Naive thymus-derived CD8-positive, alpha-beta T cell (primary cell): ENCODE measurements at places on chromosomes 11 and 22.

- H3K27ac ChIP-seq = no peak overlapping the region
- H3K27me3 ChIP-seq = peaks cover 40% of the 10 kb centered on the region
- no peak overlapping the region for H3K4me3 ChIP-seq
- DNase-seq = peak; percentile 46
These were observed 37.6 kb downstream of the ZNF195 start for GRCh38 chr11:3341298-3341697.

DNA sequence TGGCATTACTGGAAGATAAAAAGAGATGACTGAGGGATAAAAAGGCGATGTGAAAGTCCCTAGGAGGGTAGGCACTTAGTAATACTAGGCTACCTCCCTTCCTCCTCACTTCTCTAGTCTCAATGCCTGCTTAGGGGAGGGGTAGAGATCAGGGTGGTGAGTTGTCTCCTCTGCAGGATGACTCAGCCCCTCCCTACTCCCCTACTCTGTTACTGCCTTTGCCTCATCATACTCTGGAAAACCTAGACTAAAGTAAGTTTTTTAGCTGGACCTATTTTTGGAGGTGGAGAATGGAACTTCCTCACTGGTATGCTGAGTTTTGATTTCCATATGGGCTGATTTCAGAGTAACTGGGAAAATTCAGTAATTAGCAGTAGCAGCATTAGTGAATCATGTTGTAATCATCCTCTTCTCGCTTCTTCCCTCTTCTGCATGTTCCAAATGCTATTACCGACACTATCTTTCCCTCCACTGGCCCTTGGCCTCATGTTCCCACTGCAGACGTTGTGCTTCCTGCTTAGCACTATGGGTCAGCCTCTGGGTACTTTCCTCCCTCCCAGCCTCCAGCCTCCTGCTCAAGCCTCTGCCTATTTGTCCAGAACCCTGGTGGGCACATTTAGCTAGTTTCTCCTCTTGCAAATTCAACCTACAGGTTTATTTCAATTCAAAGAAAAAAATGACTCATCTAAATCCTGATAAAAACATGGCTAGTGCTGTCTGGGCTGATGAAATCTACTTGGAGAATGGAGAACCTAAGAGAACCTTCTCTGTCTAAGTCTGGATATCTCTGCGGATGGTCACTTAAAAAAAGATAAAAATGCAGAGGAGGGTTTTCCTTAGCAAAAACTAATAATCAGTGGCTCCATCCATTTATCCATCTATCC, 281.7 kb downstream of the ST3GAL4 start:
- H3K4me3 ChIP-seq = no peak overlapping the region
- no peak for DNase-seq
- peaks cover 40% of the 10 kb centered on the region for H3K27me3 ChIP-seq
- no peaks in the 10 kb centered on the region for H3K4me1 ChIP-seq
- H3K27ac ChIP-seq = no peak overlapping the region

- no peaks in the 10 kb centered on the region for H3K36me3 ChIP-seq
- H3K27me3 ChIP-seq = no peaks in the 10 kb centered on the region
- H3K4me1 ChIP-seq = no peaks in the 10 kb centered on the region
- H3K4me3 ChIP-seq = no peak overlapping the region
These were observed 311.9 kb downstream of the GUCY1A2 start for GRCh38 chr11:106706355-106706754.

DNA sequence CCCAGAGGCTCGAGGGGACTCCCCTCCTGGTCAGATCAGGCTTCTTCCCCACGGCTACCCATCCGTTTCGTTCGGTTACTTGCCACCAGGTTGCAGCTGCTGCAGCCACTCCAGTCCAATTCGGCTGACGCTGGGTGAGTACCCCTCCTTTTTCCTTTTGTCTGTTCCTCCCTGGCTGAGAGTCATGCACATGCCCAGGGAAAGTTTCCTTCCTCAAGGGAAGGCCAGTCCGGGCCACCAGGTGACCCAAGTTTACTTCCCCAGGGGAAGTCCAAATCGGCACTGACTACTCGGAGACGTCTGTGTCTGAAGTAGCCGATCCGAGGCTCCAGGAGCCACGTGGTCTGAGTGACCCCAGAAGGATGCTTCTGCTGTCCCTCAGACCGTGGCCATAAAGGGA, 13.2 kb upstream of the OR56A3 start:
- H3K27ac ChIP-seq = no peak overlapping the region
- H3K4me3 ChIP-seq = no peak overlapping the region
- no peaks in the 10 kb centered on the region for H3K4me1 ChIP-seq
- DNase-seq = no peak

DNA sequence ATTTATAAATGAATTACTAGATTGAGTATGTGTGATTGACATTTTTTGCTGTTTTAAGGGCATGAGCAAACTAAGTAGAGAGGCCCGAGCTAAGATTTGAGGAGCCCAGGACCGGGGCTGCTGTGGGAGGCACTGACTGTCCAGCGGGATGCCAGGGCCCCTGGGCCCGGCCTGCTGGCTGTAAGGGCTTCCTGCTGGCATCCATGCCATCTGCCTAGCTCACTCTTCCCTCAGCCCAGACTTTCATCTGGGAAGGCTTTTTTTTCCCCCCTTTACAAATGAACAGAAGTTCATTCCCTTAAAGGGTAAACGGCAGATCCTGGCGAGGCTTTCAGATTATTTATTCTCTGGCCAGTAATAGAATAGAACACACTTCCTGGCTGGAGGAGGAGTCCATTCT, 16.0 kb upstream of the TP53I11 start:
- DNase-seq = no peak
- H3K27ac ChIP-seq = no peak overlapping the region
- no peaks in the 10 kb centered on the region for H3K36me3 ChIP-seq
- no peaks in the 10 kb centered on the region for H3K27me3 ChIP-seq

DNA sequence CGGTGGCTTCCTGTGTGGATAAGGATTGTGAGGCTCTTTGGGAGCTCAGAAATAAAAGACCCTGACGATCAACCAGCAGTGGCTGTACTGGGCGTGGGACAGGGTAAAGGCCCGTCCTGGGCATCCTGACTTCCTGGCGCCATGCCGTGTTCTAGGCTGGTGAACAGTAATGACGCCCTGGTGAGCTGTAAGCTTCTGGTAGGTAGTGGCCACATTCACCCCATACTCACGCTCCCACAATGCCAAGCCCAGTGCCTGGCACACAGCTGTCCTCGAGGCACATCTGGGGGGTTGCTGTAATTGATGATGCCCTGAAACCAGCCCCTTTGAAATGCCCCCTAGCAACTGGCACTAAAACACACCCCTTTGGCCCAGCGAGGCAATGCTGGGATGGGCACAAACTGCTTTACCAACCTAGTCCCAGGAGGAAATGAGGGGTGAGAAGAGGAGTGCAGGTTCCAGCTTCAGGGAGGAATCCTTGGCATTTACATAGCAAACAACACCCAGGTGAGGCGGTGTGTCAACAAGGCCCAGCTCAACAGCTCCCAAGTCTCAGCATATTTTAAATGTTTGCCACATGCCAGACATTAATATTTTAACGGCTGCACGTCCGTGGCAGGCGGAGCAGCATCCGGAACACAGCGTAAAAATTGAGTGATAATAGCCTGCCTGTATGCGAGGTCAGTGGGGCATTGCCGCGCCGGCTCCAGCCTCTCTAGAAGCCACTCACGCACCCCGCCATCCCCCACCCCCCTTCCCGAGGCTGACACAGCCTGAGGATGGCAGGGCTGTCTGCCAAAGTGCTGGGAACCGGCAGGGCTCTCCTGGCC, 79.3 kb downstream of the DSCAML1 start:
- no peaks in the 10 kb centered on the region for H3K36me3 ChIP-seq
- H3K27ac ChIP-seq = no peak overlapping the region
- H3K4me1 ChIP-seq = no peaks in the 10 kb centered on the region

DNA sequence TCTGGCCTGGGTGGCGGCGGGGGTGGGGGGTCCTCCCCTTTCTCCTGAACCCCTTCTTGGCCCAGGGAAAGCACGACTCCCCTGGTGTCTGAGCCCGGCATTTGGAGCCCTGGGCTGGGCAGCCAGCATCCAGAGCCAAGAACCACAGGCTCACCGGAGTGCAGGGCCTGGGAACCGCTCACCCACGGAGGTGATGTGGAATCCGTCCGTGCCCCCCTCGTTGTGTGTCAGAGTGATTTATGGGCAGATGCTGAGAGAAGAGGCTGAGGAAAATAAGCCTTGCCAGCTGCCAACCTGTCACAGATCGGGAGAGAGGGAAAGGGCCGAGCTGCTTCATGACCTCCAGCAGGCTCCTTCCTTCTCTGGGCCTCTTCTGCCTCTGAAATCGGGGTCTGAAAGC, 33.7 kb downstream of the WNT11 start:
- H3K27ac ChIP-seq = no peak overlapping the region
- no peak overlapping the region for H3K4me3 ChIP-seq
- no peaks in the 10 kb centered on the region for H3K36me3 ChIP-seq
- no peak for DNase-seq
- H3K4me1 ChIP-seq = peaks cover 4% of the 10 kb centered on the region

DNA sequence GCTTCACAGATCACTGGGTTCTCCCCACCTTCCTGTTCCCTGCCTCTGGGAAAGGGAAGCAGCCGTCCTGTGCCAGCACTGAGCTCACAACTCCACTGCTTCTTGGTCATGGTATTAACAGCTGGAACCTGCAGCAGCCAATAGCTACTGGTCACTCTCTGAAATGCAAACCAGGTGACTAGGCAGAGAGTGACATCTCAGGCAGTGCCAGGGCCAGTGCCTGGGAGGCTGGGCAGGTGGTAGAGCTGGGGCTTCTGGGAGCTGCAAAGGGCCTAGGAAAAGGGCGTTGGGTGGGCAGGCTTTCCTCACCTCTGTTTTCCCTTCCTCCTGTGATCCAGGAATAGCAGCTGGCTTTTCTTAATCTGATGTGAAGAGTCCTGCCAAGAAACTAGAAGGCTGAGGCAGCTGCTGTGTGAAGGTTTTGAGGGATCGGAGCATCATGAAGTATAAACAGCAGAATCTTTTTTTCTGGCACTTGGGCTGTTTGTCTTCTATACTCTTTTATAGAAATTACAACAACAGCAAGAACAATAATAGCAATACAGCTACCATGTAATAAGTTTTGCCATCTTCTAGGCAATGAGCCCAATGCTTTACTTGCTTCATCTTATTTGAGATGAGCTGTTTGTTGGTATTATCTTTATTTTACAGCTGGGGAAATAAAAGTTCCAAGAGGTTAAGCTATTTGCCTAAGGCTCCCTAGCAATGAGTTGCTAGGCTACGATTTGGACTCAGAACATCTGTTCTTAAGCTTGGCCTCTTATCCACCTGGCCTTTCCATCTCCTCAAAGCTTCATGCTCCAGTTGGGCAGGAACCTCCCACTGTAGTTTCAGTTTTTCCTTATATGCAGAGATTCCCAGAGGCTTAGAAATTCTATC, 22.0 kb upstream of the CD44 start:
- no peaks in the 10 kb centered on the region for H3K36me3 ChIP-seq
- peaks cover 13% of the 10 kb centered on the region for H3K4me1 ChIP-seq
- DNase-seq = no peak
- no peaks in the 10 kb centered on the region for H3K27me3 ChIP-seq
- no peak overlapping the region for H3K4me3 ChIP-seq
- no peak overlapping the region for H3K27ac ChIP-seq

GRCh38 chr11:76656571-76657081, 13.9 kb downstream of the LRRC32 start:
- no peak overlapping the region for H3K27ac ChIP-seq
- H3K36me3 ChIP-seq = no peaks in the 10 kb centered on the region
- H3K4me1 ChIP-seq = no peaks in the 10 kb centered on the region
- DNase-seq = no peak
- H3K27me3 ChIP-seq = peaks cover 2% of the 10 kb centered on the region
- no peak overlapping the region for H3K4me3 ChIP-seq

DNA sequence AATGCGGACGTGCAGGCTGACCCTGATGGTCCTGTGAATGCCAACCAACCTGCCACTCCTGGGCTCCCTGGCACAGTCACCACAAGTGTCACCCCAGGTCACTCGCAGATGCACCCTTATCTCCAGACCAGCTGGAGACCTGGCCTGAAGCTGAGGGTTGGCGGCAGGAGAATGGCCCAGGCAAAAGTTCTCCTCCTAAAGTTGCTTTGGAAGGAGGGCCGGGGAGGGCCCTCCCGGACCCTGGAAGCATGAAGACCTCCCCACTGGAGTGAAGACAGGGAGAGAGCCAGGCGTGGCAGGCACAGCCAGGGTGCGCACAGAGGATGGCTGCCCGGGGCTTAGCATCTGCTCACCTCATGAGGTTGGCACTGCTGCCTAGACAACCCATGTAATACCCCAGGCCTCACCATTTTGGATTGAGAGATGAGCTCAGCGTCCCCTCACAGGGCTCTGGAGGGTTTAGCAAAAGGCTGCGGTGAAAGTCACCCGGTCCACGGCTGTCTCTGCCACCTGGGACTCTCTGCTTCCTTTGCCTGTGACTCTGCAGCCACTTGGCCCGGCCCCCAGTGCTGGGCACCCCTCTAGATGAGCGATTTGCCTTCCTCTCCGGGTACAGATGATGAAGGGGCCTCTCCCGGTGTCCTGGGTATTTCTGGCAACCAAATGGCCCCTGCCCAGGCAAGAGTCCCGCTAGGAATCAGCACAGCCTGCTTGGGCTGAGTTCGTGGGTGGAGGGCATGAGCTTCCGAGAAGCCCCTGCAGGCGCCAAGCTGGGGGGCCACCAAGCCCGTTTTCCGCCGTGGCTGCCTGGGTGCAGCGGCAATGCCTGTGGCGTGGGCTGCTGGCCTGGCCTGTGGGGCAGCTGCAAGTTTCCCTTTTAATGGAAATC, 48.3 kb upstream of the SEPTIN5 start:
- no peaks in the 10 kb centered on the region for H3K27me3 ChIP-seq
- H3K27ac ChIP-seq = no peak overlapping the region
- no peaks in the 10 kb centered on the region for H3K4me1 ChIP-seq
- DNase-seq = no peak
- no peaks in the 10 kb centered on the region for H3K36me3 ChIP-seq

DNA sequence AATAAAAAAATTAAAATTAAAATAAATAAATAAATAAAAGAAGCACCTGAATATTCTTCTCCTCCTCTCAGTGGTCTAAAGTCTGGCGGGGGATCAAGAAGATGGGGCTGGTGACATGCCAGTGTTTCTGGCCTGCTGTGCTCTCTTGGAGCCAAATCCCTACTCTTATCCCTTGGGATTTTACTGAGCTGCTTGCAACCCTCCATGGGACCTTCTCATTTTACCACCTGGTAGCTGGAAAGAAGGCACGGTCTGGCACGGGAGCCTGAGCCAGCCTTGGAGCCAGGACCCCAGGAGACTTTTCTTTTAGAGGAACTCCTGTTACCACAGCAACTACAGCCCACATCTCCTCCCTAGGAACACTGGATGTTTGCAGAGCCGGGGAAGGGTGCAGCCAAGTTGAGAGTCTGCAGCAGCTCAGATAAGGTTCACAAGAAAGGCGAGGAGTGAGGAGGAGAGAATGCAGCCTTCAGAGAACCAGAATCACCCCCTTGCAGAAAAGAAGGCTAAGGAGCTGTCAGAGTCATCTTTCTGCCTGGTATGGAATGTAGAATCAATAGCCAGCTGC, 21.4 kb downstream of the CD6 start:
- H3K4me1 ChIP-seq = peaks cover 37% of the 10 kb centered on the region
- peak overlapping the region; percentile 80 for H3K27ac ChIP-seq
- no peaks in the 10 kb centered on the region for H3K27me3 ChIP-seq
- H3K36me3 ChIP-seq = peaks cover 83% of the 10 kb centered on the region
- peak overlapping the region; percentile 75 for H3K4me3 ChIP-seq
- DNase-seq = no peak

- H3K4me3 ChIP-seq = no peak overlapping the region
- peaks cover 4% of the 10 kb centered on the region for H3K27me3 ChIP-seq
- peaks cover 2% of the 10 kb centered on the region for H3K4me1 ChIP-seq
- H3K36me3 ChIP-seq = peaks cover 5% of the 10 kb centered on the region
These were observed 113.3 kb downstream of the ZNF280B start for GRCh38 chr22:22395245-22395644.
